Tongue (tissue), 3 donors: ENCODE measurements at places on chromosomes 5 and 9.

- no peak for DNase-seq
Observed at GRCh38 chr9:93809204-93809940, 145.8 kb downstream of the BARX1 start.

GRCh38 chr9:87216897-87217455 is 269.7 kb upstream of the GAS1 start:
- DNase-seq = no peak

- no peak for DNase-seq
Observed at GRCh38 chr5:114473541-114473940, 111.7 kb downstream of the KCNN2 start.

GRCh38 chr9:114382699-114383520 is 4.9 kb downstream of the AKNA start:
- no peak for DNase-seq

DNA sequence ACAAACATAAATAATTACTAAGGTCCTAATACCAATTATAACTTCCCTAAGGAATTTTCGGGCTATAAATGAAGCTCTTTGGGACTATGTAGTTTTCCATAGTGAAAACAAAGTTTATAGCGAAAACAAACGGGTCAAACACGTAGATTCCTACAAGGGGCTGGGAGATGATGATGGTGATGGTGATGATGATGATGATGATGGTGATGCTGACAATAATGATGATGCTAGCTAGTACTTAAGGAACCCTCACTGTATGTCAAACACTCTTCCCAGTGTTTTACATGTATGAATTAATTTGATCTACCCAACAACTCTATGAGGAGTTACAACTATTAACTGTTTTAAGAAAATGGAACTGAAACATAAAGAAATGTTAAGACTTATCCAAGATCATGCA is 63.7 kb upstream of the PIK3R1 start:
- no peak for DNase-seq

DNA sequence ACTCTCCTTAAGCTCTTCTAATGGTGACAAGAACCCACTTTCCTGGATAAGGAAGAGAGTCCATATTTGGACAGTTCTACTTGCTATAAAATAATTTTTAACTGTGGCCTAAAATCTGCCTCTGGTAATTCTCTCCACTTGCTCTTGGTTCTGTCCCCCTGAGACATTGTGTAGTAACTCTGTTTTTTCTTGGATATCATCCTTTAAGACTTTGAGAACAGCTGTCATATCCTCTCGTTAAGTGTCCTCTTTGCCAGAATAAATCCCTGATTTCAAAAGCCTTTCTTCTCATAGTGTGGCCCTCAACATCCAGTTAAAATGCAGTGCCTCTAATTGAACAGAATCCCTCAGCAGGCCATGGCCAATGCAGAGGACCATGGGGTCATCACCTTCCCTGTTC is 101.5 kb downstream of the ARHGEF28 start:
- DNase-seq = no peak

DNA sequence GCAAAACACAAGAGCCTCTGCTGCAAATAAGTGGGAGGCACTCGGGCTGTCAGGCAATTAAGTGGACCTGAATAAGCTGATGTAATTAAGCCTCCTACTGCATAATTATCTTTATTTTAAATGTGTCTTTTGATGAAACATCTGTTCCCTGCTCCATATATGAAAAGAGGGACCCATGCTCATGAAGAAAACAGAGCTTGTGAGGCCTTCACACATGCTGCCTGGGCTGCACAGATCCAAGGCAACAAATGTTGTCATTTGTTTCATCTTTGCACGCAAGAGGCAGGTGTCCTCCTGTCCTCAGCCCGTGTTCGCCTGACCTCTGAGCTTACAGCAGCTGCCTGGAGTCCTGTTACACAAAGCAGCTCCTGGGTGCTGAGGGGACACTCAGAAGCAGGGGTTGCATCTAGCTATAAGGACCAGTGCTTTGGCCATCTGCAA is 381.1 kb downstream of the ZNF608 start:
- peak; percentile 67 for DNase-seq

DNA sequence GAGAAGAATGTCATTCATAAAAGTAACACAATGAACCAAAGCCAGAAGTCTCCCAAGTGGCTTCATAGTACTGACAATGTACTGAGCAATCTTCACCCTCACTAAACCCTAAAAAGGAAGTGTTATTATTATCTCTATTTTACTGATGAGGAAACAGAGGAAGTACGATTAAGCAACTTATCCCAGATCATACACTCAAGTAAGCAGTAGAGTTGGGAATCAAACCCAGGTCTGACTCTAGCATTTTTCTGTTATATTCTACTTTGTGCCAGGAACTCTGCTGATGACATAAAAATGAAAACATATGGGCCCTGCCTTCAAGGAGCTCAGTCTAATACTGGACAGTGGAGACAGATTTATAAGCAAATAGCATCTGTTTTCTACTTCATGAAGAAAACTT is 109.2 kb downstream of the RAPGEF6 start:
- no peak for DNase-seq

DNA sequence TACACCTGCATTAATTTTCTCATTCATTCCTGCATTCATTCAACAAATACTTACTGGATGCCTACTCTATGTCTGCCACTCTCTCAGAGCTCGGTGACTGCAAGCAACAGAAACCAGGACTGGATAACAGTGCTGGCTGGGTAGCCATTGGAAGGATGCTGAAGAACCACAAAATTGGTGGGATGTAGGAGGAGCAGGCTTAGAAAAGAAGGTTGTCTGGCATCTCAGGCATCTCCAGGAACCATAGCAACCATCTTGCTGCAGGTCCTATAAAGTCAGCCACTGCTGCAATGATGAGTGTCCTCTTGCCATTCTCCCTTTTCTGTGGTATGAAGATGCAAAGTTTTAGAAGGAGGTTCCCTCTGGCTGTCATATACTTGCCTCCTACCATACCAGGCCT is 168.6 kb downstream of the FGF18 start:
- DNase-seq = no peak

DNA sequence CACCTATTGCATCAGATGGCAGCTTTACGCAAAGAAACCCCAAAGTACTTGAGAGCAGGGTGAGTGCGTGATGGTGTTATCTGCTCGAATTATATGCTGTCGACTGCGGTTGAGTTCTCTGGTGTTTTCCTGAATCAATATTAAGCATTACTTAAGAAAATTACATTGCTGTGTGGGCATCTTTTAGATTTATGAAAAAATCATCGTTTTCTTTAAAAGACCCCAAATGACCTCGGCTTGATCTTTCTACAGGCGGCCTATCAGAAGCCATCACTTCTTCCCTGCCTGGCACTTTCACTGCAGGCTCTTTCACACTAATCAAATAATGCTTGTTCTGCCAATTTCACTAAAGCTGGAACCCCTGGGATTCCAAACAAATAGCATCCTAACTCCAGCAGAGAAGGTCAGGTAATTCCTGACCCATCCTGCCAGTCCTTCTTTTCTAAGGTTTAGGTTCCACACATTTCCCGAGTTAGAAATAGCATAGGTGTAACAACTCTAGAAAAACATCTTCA is 1.7 kb downstream of the UBE2QL1 start:
- no peak for DNase-seq

- no peak for DNase-seq
Observed at GRCh38 chr9:135036861-135037465, 50.5 kb upstream of the OLFM1 start.

DNA sequence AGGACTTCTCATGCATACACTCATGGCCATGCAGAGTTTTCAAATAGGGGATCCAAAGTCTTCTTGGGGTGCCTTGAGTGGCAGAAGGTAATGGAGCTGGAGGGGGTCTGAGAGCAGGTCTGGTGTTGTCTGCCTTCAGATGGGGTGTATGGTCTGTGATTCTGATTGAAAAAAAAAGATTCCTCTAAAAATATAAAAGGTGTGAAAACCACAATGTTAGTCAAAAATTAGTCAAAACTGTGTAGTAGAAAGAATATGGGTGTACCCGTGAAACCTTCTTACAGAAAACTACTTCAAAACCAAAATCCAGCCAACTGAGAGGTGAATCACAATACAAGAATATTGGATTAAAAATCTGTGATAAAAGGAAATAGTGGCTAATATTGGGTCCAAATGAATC is 20.1 kb downstream of the DOCK2 start:
- no peak for DNase-seq

DNA sequence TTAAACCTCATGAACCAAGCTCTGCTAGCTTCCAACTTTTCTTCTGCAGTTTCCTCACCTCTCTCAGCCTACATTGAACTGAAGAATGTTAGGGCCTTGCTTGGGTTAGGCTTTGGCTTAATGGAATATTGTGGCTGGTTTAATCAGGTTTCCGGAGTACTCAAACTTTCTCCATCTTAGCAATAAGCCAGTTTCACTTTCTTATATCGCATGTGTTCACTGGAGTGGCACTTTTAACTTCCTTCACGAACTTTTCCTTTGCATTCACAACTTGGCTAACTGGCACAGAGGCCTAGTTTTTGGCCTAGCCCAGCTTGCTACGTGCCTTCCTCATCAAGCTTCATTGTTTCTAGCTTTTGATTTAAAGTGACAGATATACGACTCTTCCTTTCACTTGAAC is 81.0 kb upstream of the MAST4 start:
- no peak for DNase-seq

- no peak for DNase-seq
Observed at GRCh38 chr5:77798456-77798855, 22.3 kb upstream of the TBCA start.

DNA sequence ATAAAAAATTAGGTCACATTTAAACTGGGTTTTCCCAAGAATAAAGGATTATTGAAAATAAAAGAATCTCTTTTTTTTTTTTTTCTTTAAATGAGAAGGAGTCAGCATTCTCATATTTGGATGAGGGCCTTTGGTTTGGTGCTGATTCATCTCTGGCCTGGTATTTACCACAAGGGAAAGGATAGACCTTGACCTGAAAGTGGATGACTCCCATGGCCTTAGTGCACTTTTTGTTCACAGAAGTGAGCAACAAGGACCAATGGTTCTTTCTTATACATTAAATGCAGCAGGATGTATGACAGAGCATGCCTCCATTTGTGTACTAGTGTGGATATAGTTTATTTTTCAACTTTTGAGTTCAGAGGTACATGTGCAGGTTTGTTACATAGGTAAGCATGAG is 6.9 kb downstream of the YTHDC2 start:
- DNase-seq = no peak

DNA sequence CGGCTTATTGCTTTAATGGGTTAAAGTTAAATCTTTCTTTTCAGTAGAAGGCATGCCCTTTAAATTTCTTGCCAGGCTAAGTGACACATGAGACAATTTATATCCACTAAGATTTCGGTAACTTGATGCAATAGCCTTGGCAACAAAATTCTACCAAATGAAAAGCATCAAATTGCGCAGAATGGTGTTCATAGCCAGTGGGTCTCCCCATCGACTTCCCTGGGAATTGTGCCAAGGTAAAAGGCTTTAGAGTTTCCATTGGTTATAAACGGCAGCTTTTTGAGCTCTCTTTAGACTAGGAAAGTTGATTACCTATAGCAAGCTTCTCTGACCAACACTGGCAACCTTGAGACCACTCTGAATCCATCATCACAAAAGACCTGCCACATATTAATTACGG is 358.4 kb downstream of the ARRDC3 start:
- peak; percentile 82 for DNase-seq

- DNase-seq = no peak
Observed at GRCh38 chr5:134161513-134162395, 15.0 kb downstream of the SKP1 start.

- no peak for DNase-seq
Observed at GRCh38 chr5:98700730-98701129, 72.7 kb upstream of the RGMB start.

GRCh38 chr9:33458444-33458843 is 11.1 kb upstream of the AQP3 start:
- DNase-seq = no peak

DNA sequence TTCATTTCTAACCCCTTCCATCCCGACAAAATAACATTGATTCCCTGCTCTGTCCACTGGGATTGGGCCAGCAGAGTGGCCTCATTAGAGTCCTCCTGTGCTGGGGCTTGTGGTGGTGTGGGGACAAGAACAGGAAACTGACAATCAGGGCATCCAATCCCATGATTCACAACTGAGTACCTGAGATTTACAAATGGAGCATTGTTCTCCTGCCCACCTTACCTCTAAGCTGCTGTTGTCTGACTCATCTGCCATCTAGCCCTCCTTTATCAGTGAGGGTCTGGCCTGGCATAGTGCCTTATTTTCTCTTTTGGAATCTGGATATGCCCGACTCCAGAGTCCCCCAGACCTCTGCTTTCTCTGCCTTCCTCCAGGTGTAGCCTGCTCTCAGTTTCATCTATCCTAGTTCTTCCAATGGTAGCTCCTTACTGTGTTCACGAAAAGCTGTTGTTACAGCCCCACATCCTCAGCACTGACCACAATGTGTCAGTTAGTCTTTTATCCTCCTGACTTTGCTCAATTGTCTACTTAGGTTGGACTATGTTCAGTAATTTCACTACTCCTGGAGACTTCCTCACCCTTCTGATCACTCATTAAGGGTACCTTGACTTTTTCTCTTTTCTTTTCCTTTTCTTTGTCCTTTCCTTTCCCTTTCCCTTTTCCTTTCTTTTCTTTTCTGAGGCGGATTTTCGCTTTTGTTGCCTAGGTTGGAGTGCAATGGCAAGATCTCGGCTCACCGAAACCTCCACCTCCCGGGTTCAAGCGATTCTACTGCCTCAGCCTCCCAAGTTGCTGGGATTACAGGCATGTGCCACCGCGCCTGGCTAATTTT is 13.4 kb downstream of the WNT8A start:
- DNase-seq = no peak

DNA sequence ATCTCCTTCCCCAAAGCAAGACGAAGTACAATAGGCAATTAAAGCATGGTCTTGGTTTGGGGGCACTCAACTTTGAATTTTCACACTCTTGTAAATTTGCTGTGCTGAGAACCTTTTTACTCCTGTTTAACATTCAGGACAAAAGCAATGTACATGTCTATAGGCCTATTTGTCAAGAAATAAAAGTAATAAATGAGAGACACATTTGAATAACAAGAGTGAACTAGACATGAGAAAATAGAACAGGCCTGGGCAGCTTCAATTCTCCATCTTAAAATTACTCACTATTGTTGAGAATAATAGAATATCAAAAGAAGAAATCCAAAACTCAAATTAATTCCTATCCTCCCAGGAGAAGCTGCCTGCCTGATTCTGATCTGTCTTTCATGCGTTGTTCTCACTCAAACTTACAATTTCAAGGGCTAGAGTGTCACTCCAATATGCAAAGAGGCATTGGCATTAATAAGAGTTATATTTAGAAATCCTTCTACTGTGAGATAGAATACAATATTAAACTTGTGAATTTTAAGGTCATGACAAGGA is 192.9 kb upstream of the CCNG1 start:
- no peak for DNase-seq

- no peak for DNase-seq
Observed at GRCh38 chr5:65760504-65761275, 38.7 kb downstream of the NLN start.
